NCI-H1436 treated with DMSO at 0.1 percent for 48 hours (cell line): ENCODE measurements at places on chromosomes 5 and 9.

DNA sequence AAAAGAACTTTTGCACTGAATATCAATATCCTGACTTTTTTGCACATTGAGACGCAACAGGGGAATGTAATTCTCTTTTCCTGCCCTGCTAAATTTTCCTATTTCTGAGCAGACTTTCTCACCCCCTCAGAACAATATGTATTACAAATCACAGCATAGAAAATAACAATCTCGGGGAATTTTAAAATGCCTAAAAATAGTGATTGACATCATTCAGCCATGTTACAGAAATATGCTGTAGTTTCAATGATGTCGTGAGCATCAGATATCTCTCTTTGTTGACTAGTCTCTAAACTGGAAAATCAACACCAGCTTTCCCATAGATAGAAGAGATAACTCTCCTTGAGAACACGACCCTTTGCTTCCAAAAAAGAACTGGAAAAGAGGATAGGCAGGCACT is 166.7 kb downstream of the ZDHHC21 start:
- no peak for DNase-seq

DNA sequence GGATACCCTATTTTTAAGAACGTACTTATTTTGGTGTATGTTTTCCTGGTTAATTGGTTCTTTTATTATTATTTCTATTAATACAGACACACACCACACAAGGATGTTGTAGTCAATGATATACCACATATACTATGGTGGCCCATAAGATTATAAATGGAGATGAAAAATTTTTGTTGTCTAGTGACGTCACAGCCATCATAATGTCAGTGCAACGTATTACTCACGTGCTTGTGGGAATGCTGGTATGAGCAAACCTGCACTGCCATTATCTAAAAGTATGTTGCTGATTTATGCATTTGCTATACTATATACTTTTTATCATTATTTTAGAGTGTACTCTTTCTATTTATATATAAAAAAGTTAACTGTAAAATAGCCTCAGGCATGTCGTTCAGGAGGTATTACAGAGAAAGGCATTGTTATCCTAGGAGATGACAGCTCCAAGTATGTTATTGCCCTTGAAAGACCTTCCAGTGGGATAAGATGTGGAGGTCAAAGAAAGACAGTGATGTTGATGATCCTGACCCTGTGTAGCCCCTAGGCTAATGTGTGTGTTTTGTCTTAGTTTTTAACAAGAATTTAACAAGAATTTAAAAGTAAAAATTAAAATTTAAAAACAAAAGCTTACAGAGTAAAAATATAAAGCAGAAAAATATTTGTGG is 65.6 kb upstream of the SGCD start:
- no peak for DNase-seq

DNA sequence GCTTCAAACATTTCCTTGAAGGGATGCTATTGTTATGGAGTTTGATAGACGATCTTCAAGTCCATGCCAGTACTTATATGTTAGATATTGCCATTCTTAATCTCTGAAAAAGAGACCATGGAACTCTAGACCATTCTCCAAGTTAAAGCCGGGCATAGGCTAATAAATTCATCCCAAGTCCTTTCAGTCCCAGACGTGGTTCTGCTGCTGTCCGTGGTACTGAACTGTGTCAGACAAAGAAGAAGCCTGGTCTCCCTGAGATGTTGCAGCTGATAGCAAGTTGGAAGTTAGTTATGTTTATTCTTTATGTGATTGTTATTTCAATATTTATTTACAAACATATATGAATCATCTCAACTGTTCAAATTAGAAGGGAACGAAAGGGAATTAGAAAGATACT is 158.7 kb downstream of the NMUR2 start:
- DNase-seq: no peak

GRCh38 chr5:4191041-4191440 is 595.4 kb downstream of the IRX1 start:
- DNase-seq: no peak
